Stimulated activated CD4-positive, alpha-beta T cell treated with anti-CD3 and anti-CD28 coated beads, Interleukin-2, amount 100 ng/mL, for 4 hours (primary cell): ENCODE measurements at places on chromosomes 5 and 9.

DNA sequence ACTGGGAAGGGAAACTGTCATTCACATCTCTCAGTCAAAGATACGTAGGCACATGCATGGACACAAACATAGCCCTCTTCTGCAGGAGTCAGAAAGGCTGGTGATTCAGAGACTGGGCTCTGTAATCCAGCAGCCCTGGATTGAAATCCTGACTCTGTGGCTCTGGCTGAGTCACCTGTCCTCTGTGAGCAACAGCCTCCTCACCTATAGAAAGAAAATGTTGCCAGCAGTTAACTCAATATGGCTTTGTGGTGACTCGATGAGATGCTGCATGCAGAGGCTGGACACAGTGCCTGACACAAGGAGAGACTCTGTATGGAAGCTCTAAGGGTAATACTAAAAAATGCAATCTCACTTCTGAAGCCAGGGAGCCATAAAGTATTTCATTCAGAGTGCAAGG, 23.9 kb upstream of the CDKN2AIPNL start:
- DNase-seq: no peak

DNA sequence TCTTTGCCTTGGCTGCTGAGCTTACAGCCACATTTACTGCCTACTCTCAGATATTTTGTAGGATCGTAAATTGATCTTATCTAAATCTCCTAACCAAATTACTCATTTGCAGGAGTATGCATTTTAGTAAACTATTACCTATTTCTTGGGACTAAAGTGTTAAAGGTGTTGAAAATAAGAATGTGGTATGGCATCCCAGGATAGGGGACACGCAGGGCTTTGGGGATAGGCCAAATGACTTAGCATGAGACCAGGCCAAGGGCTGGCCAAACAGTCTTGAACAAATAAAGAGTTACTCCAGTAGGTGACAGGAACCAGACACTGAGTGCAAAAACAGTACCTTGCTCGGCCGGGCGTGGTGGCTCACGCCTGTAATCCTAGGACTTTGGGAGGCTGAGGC, 25.1 kb downstream of the TBC1D2 start:
- no peak for DNase-seq

DNA sequence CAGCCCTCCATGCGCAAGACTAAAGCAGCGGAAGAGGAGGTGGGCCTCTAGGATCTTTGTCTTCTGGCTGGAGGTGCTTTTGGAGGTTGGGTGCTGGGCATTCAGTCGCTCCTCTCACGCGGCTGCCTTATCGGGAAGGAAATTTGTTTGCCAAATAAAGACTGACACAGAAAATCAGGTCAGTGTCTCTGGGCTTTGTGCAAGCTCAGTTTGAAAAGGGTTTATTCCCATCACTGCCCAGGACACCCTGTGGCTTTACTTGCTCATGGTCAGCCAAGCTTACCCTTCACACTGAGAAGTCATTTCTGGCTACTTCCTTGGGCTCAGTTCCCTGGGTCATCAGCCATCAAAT, 10.5 kb downstream of the SLC2A8 start:
- DNase-seq: no peak

DNA sequence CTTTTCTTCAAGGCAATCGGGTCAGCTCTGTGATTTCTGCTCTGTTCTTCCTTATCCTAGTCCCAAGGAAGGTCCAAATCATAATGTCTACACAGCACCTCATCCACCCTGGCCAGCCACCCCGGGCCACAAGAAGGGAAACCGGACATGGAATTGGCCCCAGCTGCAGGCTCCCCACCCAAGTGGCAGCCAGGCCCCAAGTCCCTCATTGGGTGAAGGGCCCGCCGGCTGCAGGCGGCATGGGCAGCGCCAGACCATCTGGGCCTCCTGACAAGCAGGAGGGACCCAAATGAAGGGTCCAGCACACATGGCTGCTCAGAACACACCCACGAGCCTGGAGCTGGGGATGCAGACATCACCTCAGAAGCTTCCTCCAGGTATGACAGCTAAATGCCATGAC, 33.7 kb downstream of the BICD2 start:
- DNase-seq: no peak

GRCh38 chr5:149854866-149855265, 89.7 kb downstream of the PDE6A start:
- no peak for DNase-seq
